ENCODE measurements at places on chromosomes 2 and 18.
A peak's percentile ranks its signal among the peaks of the same experiment; 100 is the strongest.

- no peak for DNase-seq
These were observed 74.8 kb upstream of the SLC66A3 start for GRCh38 chr2:11080253-11081115.

- DNase-seq: peak; percentile 81
These were observed 151.9 kb downstream of the CERS6 start for GRCh38 chr2:168607992-168608391.

GRCh38 chr18:39051013-39051412 lies 1485.4 kb upstream of the CELF4 start:
- no peak for DNase-seq

- DNase-seq: no peak
These were observed 12.7 kb upstream of the MAP3K2 start for GRCh38 chr2:127400533-127400896.

DNA sequence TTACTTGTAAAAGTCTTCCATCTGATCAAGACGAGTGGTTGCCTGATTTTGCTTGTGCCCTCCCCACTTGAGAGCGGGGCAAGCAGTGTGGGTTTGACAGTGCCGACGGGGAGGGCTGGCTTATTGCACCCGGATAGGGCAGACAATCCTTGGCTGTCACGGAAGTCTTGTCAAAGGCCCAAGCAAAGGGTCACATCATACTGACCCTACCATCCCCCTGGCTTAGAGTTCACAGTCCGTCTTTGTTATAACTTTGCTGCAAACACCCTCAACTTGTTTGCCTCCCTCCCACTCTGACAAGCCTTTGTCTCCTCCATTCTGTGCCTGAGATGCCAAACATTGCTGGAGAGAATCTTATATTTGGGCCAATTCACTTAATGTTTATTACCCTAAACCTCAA lies 165.9 kb upstream of the MSH6 start:
- no peak for DNase-seq

- DNase-seq: no peak
These were observed 187.3 kb downstream of the CAMKMT start for GRCh38 chr2:44549099-44549471.

- DNase-seq: peak; percentile 94
These were observed 3.1 kb upstream of the TMEM150A start for GRCh38 chr2:85605406-85606115.

DNA sequence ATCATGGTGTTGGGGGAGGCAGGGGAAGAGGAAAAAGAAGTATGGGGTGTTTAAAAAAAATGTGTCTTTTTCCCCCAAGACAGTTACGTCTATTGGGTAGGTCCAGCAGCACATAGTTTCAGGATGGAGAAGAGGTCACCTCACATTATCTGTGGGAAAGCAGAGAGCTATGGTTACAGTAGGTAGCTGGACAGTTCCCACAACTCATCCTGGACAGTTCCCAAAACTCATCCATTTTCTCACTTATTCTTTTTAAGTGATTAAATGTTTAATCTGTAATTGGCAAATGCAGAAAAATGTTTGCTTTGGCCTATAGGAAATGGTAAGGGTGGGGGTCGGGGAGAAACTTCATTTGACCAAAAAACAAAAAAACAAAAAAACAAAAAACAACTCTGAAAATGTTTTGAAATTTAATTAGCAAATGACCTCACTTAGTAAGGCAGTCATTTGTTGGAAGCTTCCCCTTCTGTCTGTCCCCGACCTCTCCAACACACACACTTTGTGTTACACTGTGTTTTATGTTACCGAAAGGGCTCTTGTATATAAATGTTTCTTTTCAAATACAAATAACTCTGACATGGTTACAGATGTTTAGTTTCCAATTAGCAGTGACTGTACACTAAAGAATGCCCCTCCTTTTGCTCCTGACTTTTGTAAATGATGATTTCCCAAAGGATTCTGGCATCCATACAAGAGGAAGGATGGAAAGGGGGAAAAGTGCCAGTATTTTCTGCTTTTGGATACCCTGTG lies 173.3 kb upstream of the ZFP36L2 start:
- no peak for DNase-seq

DNA sequence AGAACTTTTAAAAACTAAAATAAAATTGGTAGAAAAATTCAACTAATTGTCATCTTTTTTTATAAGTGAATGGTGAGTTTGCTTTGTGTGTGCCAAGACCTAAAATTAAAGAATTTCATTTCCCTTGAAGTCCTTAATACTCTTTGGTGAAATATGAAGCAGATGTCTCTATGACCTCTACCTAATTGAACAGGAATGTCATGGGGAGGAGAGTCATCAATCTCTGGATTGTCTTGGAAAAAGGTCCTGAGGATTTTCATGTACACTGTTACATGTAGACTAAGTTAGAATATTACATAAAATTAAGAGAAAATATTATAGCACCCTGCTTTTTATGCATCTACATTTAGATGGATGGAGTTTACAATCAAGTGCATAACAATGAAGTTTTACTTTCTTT lies 177.9 kb upstream of the LRP1B start:
- no peak for DNase-seq

GRCh38 chr2:203949228-203949627 lies 12.7 kb downstream of the ICOS start:
- no peak for DNase-seq

GRCh38 chr2:205002390-205002789 lies 457.1 kb downstream of the PARD3B start:
- no peak for DNase-seq

Data from cardiac muscle cell (in vitro differentiated cells and primary cell).